ENCODE measurements at places on chromosomes 5 and 9.

GRCh38 chr5:79508794-79509193 is 5.1 kb downstream of the HOMER1 start:
- no peak for DNase-seq

DNA sequence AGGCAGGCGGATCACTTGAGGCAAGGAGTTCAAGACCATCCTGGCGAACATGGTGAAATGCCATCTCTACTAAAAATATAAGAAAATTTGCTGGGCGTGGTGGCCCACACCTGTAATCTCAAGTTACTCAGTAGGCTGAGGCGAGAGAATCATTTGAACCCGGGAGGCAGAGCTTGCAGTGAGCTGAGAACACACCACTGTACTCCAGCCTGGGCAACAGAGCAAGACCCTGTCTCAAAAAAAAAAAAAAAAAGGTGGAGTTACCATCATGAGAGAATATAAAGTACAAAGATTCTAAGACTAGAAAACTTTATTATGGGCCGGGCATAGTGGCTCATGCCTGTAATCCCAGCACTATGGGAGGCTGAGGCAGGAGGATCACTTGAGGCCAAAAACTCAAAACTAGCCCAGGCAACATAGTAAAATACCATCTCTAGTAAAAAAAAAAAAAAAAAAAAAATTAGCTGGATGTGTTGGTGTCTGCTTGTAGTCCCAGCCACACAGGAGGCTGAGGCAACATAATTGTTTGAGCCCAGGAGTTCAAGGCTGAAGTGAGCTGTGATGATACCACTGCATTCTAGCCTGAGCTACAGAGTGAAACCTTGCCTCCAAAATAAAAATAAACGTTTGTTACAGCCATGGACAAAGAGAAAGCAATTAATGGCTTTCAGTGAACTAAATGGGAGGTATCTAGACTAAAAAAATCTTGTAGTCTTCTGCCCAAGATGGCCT is 12.9 kb downstream of the ANXA2R start:
- DNase-seq, result no peak

DNA sequence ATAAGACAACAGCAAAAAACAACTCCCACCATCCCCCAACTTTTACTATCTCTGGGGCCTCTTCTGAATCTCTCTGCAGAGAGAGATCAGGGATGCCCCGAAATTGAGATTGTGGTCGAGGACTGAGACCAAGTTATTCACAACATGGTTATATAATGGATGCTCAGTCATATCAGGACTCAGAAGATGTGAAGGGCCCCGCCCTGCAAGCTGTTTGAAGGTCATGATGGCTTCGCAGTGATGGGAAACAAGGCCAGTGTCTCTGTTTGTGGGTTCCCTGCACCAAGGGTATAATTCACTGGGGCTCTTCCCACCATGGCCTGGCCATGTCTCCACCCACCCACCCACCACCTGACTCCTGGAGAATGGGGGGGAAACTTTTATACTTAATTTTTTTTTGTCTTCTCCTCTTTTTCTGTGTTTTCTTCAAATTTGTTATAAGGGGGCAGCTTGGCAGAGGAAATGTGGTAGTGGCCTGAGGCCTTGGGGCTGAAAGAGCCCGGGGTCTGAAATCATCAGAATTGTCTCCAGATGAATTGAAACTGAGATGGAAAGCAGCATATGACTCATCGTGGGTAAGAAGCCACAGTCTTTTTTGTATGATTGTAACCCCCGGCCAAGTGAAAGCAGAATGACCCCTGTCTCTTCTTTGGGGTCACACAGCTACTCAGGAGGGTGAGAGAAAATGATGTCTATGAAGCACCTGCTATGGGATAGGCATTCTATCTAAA is 15.0 kb upstream of the TEX48 start:
- DNase-seq, result peak; percentile 16

GRCh38 chr9:73042155-73042554 is 89.3 kb upstream of the ALDH1A1 start:
- peak; percentile 16 for DNase-seq

DNA sequence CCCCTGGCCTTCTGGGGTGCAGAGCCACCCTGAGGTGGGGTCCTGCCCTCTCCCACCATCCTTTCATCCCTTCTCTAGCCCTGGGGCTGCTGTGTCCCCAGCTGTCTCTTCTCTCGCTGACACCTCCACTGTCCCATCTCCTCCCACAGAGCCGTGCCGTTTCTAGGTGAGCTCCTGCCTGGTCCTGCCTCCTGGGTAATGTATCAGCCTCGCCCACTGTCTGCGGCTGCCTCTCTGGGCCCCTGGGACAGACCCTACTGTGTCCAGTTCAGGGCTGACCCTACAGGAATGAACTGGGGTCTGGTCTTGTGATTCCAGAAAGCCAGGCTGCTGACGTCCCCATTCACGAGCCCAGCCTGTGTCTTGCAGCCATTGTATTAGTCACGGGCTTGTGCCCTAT is 4.1 kb downstream of the PAEP start:
- DNase-seq, result no peak

DNA sequence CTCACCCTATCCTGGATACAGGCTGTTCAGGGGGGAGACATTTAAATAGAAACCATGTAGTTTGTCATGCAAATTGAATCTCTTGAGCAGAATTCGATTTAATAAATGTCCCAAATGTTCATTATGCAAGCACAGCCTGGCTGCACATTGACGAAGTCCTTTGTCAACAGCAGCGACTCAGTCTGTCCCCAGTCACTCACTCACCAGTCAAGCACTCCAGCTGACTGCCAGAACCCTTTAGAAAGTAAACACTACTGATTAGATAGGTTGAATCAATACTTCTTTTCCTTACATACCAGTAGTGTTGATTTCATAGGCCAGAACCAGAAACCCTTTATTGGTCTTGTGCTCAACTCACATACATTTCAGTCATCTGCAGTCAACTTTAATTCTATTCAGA is 27.5 kb downstream of the CDH6 start:
- DNase-seq, result no peak

DNA sequence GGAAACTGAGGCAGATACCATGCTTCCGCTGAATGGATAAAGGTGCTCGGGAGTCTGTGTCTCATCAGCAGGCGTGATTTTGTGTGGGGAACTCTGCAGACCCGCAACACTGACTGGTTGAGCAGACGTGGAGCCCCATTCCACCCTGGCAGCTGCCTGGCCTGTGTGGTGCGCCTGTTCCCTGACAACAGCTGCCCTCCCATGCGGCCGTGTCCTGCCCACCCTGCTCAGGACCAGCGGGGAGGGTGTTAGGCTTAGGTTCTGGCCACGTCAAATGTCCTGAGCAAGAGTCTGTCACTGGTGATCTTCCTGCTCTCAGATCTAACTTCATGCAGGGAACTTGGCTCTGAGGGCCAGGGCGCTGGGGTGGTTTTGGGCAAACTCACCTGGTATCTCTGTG is 417.7 kb upstream of the IRX4 start:
- no peak for DNase-seq

DNA sequence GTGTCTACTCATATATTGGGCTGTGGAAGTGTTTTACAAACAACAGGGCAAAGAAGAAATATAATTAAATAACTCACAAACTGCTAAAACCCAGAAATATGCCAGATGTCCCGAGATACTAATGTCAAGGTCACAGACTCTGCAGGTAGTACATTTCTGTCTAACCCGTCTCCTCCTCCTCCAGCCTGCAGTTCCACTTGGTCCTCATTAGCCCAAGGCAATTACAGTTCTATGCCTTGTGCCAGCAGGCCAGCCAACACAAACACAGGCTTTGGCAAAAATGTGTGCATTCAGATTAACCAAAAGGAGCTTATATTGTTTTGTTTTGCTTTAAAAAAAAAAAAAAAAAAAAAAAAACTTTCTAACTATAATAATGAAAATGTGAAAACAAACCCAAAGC is 148.8 kb downstream of the MYO10 start:
- peak; percentile 56 for DNase-seq

GRCh38 chr5:4099386-4099785 is 503.8 kb downstream of the IRX1 start:
- no peak for DNase-seq

- DNase-seq, result peak; percentile 97
Observed at GRCh38 chr9:4293293-4293941, 6.5 kb downstream of the GLIS3 start.

DNA sequence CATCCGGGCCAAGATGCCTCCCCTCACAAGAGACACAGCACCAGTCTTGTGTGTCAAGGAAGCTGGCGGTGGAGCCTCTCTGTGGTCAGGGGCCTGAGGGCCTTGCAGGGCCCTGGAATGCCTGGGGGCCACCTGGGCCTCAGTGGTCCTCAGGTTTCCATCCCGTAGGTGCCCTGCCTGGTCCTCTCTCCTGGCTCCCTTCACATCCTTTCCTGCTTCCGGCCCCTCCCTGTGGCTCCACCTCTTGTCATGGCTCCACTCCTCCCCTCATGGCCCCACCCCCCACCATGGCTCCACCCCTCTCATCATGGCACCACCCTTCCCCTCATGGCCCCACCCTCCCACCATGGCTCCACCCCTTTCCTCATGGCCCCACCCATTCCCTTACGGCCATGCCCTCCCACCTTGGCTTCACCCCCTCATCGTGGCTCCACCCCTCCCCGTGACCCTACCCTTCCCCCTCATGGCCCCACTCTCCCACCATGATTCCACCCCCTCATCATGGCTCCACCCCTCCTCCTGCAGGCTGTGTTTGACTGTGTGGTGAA is 175.8 kb downstream of the CACNA1B start:
- DNase-seq, result no peak

DNA sequence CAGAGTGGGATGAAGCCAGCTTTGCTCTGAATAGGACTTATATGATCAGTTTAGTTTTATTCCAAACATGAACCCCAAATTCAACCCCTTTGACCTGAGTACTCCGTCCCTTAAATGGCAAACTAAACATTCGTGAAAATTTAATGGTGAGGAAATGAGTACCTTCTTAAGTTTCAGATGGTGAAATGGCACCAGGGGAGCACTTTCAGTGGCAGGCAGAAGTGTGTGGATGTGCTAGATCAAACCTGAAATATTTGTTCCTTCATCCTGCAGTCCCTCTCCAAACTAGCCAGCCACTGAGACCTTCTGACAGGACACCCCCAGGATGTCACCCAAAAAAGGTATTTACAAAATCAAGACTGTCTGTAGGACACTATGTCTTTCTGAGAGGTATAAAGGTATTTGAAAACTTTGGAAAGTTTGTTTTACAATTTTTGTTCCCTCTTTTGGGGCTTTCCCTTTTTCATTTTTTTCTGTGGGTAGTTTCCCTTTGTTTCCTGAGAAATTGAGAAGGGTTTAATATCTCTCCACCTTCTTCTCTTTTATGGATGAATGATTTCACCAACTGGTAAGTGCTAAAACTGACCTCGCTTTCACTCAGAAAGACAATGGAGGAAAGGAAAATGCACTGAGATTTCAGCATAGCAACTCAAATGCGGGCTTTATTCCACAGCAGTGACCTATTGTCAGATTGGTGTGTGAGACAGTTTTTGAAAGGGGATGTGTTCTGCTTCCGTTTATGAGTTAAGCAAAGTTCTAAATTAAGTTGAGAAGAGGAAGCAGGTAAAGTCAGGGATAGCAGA is 127.1 kb downstream of the TMC1 start:
- no peak for DNase-seq

GRCh38 chr9:123322273-123323195 is 33.5 kb upstream of the CRB2 start:
- DNase-seq, result no peak

- peak; percentile 67 for DNase-seq
Observed at GRCh38 chr5:169094586-169095409, 206.1 kb downstream of the SLIT3 start.

DNA sequence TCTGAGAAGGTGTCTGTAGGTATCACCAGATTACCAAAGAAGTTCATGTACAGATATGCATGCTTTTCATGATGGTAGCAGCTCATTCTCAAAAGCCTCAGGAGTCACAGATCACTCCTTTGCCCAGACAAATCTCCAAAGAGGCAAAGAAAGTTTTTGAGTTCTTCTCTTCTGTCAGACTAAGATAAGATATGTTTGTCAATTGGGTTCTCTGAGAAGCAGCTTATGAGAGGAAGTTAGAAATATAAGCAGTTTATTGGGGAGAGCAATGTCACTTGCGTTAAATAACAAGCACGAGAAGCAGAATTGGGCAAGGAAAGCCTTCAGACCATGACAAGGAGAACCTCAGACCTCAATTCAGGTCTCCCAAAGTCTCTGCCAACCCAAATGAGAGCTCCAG is 219.2 kb upstream of the KLF4 start:
- no peak for DNase-seq

- no peak for DNase-seq
Observed at GRCh38 chr9:97744710-97745708, 47.9 kb upstream of the XPA start.

DNA sequence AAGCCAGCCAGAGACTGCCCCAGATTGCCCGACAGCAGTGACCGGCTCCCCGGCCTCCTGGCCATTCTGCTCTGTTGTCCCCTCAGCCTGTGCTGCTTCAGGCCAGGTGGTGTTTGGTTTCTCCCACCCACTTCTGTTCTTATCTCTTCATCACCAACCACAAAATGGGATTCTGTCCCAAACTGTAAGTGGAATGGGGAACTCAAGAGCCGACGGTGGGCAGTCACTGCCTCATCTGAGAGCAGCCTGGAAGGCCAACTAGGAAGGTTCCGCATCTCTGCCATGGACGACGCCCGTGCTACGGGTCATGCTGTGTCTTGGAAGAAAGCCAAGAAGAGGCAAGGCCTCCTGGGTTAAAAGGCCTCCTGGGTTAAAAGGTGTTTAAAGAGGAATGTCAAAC is 219.0 kb upstream of the PIK3R1 start:
- DNase-seq, result no peak

DNA sequence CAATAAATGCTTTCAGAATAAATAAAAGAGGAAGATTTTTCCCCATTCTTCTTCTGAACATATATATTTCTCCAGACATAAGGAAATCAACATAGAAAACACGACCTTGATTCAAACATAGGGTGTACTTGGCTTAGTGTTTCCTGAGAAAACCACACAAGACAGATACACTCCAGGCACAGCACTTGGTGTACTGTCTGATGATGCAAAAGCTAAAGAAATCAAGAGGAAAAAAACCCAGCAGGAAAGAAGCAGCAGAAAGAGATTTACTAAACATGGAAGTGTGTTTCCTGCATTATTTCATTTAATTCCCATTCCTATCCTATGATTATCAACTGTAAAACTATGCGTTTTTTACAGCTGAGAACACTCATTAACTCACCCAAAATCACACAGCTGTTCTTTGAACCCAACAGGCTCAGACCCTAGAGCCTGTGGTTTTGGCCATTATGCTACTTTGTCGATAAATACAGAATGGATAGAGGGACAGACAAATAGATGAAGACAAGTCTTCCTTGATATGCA is 46.1 kb downstream of the NIPAL4 start:
- DNase-seq, result no peak

DNA sequence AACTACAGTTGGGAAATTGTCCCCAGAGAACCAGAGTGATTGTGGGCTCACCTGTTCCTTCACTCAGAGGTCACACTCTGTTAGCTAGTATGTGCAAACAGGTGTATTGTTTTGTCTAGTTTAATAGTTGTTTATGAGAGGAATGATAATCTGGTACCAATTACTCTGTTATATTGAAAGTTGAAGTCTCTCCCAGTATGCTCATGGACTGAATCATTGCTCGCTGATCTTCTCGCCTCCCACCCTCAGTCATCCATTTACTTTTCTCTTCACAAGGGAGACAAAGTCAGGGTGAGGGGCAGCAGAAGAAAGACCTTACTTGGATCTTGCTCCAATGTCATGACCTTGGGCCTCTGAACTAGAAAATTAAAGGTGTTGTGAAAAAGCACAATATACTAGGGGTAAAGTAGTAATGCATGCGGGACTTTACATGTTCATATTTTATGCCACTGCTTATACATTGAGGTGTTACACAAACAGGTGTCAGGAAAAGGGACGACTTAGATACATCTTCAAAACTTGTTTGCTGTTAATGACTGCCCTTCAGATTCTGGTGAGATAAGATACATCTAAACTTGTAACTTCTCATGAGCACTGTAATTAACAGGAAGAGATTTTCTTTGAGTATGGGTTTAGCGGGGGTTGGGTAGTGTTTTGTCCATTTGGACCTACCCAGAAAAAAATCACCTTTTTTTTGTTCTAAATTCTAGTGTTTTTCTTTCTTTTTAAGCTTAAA is 36.9 kb downstream of the LNPEP start:
- no peak for DNase-seq
